ENCODE measurements at places on chromosomes 2 and 18.

GRCh38 chr2:67576991-67577390 lies 179.9 kb downstream of the ETAA1 start:
- DNase-seq, result no peak

- no peak for DNase-seq
Observed at GRCh38 chr2:168079236-168079635, 168.2 kb downstream of the STK39 start.

GRCh38 chr2:157233506-157233905 lies 24.0 kb upstream of the GALNT5 start:
- peak; percentile 96 for DNase-seq

DNA sequence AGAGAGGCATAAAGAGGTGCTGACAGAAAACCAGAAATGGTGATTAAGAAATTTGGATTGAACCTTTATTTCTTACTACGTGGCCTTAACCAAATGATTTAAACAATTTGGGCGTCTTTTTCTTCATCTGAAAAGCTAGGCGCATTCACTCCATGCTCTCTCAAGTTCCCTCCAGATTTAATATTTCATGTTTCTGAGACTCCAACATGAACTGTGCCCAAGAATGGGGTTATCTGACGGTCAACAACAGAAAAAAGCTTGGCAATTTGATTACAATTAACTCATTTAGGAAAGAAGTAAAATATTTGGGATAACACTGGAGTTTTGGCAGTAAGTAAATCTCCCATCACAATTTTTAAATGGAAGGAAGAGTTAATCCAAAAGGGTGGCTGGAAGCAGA lies 345.4 kb downstream of the ARHGAP15 start:
- DNase-seq, result no peak

DNA sequence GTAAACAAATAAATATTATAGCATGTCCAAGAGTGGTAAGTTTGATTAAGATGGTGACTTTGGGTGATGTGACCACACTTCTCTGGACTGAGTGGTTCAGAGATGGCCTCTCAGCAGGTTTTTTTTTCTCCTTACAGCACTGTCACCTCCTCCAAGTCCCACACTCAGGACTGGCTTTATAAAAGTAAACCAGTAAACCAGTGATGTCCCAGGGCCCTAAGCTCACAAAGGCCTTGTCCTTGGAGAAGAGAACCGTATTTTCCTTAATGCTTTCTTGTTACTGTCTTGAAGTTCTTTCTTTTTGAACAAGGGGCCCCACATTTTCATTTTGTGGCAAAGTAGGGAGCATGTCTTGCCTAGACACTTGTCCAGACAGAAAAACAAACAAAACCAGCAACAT lies 274.0 kb downstream of the MYCN start:
- DNase-seq, result no peak

GRCh38 chr18:76980663-76981395 lies 151.8 kb downstream of the MBP start:
- DNase-seq, result no peak

- no peak for DNase-seq
Observed at GRCh38 chr18:51038110-51038509, 8.1 kb downstream of the SMAD4 start.

DNA sequence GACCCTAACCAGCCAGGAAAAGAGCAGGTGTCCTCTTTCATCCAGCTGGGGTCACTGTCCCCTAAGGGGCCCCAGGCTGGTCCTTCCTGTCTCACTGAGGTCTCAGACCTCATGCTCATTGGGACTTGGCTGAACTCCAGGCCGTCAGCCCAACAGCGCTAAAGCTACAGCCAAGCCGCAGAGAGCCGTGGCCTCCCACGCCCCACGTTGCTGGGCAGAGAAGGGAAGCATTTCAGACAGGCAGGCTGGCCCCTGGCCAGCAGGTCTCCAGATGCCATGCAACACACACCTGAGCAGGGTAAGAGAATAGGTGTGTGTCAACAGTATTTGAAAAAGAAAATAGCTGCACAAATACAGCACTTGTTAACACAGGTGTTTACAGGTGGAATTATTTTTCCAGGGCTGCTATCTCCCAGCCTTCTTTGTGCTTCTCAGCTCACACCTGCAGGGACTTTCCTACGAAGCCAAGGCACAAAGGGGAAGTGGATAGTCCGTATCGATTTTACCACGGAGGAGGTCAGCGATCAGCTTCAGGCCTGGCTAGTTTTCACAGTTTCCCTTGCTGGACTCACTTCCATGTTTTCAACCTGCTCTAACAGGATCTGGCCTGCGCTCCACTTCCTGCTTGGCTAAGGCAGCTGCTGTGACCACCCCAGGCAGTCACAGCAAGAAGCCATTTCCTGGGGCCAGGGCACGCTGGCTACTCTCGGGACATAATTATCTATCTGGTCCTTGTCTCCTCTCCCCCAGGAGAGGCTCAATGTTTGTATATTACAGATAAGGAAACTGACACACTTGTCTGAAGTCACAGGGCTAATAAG lies 156.1 kb upstream of the ID2 start:
- DNase-seq, result peak; percentile 17

GRCh38 chr2:219396863-219397457 lies 9.2 kb upstream of the DNPEP start:
- no peak for DNase-seq

- no peak for DNase-seq
Observed at GRCh38 chr18:49045585-49045984, 94.8 kb upstream of the SMAD7 start.

DNA sequence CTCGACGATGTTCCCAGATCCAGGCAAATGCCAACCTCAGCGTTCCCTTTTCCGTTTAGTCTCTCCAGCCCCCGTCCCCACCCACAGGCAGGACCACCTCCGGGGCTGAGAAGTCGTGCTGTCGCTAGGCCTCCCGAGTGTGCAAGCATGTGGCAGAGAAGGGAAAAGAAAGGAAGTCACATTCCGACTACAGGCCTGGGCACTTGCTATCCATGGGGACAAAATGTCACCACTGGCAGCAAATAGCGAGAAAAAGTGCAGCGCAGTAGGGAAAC lies 420 bp downstream of the PIGN start:
- no peak for DNase-seq

GRCh38 chr2:130154773-130155765 lies 10.2 kb upstream of the CCDC74B start:
- no peak for DNase-seq

GRCh38 chr2:160266037-160266551 lies 66.0 kb upstream of the ITGB6 start:
- no peak for DNase-seq

GRCh38 chr2:42775186-42775585 lies 11.3 kb upstream of the OXER1 start:
- no peak for DNase-seq
